HFFc6 (cell line): ENCODE measurements at places on chromosomes 7 and 10.
A peak's percentile ranks its signal among the peaks of the same experiment; 100 is the strongest.

DNA sequence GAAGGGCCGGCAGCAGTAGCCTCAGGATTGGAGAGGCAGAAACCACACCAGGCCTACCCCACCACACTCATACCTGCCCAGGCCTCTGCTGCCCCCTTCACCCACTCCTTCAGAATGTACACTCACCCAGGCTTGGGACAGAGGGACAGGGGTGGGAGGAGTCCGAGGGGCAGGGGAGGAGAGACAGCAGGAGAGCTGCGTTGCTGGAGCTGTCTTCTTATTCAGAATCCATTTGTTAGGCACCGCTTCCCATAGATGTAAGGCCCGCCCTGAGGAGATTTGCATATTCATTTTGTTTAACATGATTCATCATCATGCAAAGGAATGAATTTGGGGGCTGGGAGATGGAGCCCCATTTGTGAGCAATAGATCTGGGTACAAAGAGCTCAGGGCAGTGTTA, 156.7 kb downstream of the CDH23 start:
- no peak for DNase-seq

DNA sequence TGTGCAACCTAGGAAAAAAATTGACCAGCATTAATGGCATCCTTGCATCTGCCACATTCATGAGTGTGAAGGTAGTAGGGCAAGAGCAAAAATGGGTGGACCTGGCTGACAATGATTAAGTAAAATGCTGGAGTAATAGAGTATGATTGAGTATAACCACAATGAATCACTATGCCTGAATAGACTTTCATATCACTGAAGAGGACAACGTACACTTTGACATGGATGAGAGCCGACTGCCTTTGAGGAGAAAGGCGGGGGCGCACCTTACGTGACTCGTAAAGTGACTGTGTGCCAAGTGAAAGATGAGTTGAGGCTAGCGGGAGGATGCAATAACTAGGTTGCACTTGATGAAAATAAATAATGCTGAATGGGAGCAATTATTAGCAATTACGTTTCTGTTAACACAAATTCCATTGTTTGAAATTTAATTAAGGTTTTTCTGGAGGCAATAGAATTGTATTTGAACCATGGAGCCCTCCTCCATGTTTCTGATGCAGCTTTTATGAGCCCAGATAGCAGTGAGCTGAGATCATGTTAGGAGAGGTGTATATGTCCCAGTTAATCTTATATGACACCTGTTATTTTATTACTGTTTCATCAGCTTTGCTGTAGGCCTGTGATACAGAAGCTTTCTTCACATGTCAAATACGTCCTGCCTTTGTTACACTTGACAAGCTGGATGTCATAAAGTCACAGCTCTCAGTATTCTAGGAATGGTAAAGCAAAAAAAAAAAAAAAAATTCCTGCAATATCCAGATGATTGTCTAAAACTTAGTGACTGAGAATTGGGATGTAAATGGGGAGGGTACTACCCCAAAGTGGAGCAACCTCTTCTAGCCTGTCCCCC, 596.5 kb downstream of the NXPH1 start:
- DNase-seq = no peak

DNA sequence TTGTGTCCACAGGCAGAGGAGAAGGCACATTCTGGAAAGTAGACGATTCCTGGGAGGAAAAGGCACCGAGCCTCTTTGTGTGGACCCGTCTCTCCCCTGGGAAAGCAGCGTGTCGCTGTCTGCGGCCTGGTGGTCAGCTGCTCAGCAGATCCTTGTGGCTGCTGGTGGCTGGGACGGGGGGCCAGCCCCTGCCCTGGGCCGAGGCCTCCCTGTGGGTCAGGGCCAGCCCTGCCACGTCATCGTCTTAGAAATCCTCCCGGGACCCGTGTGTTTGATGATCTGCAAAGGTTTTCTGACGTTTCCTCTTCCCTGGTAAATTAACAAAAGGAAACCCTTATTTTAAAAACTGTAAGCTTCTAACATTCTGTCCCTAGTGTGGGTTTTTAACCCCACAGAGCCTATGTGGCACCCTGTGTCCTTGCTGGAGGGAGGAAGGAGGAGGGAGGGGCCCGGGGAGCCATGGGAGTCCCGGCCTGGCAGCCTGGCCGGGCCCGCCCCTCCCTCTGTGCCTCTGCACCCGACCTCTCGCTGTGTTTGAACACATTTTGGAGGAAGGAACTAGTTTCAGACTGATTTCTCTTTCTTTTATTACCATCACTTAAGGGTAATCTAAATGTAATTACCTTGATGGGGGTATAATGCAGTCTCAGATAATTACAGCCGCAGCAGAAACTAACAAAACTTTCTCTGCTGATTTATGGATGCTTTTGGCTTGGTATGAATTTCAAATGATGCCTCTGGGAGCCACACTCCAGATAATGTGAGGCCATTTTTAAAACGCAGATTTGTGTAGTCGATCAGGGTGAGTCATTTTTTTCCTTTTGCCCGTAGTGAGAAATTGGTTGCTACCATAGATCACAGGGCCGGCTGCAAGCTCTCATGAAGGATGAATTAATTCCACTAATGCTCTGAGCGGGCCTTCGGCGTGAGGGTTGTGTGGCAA, 85.5 kb downstream of the NKX6-2 start:
- DNase-seq = no peak

GRCh38 chr10:125068406-125068805, 92.0 kb downstream of the CTBP2 start:
- DNase-seq = no peak

GRCh38 chr7:142833174-142834048, 21.5 kb upstream of the EPHB6 start:
- no peak for DNase-seq

DNA sequence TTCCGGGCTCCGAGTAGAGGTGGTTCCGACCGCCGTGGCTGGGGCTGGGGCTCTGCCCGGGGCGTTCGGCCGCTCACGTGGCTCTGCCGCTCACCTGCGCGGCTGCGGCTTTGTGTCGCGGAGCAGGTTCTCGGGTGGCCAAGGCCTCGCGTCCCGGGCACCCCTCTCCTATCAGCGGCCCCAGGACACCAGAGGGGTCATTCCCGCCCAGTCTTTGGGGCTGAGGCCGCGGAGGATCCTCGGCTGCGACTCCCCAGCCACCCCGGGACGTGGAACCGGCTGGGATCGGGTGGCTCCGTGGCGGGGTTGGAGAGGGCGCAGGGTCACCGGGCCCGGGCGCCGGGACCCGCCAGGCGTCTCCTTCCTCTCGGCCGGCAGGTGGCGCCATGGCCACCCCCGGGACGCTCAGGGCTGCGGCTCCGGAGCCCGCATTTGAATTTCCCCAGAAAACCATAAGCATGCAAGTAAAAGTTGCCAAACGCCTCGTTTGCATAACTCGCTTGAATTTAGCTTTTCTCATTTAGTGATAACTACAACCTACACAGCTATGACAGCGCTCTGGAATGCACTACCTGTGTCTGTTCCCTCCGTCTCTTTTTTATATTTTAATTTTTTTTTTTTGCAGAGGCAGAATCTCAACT, 1.2 kb downstream of the COL26A1 start:
- DNase-seq = peak; percentile 12

DNA sequence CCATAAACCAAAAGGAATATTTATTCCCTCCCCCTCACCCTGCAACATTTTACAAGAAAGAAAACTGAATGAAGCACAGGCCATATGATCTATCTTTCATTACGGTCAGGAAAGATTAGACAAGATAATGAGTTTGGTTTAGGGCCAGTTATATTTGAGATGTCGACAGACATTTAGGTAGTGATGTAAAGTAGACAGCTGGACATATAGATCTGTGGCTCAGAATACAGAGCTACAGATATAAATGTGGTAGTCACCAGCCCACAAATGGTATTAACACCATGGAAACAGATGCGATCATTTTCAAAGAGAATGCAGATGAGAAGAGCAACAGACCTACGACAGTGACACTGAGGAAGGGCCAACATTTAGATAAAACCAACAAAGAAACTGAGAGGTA, 142.5 kb downstream of the SRPK2 start:
- no peak for DNase-seq

- peak; percentile 16 for DNase-seq
These were observed 8.4 kb downstream of the GOLGA7B start for GRCh38 chr10:97858001-97858439.

DNA sequence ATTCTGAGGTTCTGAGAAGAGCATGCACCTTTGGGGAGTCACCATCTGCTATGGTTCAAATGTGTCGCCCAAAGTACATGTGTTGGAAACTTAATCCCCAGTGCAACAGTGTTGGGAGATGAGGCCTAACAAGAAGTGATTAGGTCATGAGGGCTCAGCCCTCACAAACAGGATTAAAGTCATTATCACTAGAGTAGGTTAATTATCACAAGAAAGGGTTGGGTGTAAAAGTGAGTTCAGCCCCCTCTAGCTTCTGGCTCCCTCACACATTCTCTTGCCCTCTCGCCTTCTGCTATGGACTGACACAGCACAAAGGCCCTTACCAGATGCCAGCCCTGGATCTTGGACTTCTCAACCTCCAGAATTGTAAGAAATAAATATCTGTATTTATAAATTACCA, 100.3 kb upstream of the C10orf90 start:
- DNase-seq = no peak

DNA sequence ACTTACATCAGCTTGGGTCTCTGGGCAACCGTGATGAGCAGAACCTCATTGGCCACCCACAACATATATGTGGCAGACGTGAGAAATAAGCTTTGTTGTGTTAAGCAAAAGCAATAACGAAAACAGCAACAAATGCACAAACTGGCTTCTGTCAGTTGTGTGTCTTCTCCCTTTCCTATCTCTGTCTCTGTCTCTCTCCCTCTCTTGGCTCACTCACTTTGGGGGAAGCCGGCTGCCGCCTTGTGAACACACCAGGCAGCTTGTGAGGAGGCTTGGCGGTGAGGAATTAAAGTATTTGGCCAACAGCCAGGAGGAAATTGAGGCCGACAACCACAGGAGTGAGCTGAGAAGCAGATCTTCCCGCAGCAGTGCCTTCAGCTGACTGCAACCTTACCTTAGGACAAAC, 21.9 kb upstream of the CDCA7L start:
- DNase-seq = no peak

DNA sequence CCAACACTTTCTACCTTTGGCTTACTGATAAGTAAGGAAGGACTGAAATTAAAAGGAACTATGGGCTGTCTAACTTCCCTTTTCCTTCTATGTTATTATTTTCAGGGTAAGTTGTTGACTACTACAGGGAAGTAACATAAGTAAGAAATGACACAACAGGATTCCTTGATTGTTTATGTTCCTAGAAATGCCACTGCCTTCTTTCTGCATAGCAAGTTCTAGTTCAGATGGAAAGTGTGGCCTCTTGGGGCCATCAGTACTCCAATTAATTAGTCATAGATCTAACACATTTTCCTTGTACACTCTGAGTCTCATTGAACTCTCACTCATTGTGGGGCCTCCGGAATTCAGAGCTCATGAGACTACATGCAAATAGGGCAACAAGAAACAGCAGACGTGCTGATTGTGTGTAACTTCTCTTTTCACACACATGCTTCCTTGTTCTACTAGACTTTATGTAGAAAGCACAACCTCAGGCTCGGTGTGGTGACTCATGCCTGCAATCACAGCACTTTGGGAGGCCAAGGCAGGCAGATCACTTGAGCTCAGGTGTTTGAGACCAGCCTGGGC, 35.3 kb upstream of the HIBADH start:
- DNase-seq = peak; percentile 30

- no peak for DNase-seq
These were observed 920 bp downstream of the PRLHR start for GRCh38 chr10:118594392-118595063.
